ENCODE measurements at places on chromosomes 7 and 10.

- DNase-seq, result no peak
Observed at GRCh38 chr10:111856631-111857030, 326.9 kb downstream of the GPAM start.

DNA sequence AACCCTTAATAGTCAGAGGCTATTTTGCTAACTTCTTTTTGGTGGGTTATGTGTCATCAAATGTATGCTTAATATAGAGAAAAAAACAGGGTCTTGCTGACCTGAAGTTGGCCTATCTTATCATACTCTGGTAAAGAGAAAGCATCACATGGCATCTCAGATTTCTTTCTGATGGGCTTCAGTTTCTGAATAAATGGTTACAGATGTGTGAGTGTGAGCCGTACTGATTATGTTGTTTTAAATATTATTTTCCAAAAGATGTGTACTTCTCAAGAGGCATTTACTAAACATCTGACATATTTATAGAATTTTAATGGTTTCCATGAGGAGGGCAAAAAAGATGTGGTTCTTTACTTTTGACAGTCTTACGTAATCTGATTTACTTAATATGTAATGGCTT is 28.4 kb downstream of the BBS9 start:
- no peak for DNase-seq

DNA sequence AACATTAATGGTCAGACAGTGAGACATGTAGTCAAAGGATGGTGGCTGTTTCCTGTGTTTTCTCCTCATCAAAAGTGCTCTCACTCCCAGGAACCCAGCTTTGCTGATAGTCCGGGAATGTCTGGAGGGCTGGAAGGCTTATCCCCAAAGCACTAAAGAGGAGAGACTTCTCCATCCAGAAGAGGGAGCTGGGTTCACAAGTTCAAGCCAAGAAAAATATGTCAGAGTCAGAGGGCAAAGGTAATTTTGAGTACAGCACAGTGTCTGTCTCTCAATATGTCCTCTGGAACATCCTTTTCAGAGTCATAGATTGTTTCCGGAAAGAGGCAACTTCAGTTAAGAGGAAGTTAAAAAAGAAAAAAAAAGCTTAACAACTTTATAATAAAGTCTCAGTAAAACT is 281.5 kb upstream of the PHYHIPL start:
- no peak for DNase-seq

DNA sequence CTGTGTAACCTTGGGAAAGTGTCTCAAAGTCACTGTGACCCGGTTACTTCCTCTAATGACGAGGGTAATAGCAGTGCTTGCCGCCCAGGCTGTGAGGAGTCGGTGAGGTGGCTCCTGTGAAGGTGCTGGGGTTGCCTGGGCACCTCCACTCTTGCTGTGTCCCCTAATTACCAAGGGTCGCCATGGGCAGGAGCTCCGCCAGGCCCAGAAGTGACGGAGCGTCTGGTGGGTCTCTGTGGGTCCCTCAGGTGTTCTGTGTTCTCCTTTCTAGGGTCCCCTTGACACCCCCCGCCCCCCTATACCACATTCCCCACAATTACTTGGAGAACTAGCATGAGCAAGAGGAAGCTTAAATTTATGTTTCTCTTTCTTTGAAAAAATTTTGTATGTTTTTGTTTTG is 161.5 kb downstream of the WDR37 start:
- DNase-seq, result no peak

DNA sequence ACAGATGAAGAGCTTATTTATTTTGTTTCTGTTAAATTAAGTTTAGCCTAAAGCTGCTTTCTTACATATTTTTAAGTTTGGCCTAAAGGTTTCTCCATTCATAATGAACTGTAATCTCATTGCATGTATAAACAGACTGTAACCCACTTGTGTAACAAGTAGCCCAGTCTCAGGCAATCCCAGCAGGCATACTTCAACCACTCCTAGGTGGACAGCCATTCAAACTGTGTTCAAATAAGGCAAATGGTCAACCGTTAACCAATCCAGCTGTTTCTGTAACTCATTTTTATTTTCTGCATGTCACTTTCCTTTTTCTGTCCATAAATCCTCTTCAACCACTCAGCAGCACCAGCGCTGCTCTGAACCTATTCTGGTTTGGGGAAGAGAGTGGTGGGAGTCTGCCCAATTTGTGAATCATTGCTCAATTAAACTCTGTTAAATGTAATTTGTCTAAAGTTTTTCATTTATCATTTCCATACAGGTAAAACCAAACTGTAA is 35.9 kb downstream of the PHYHIPL start:
- DNase-seq, result no peak

- no peak for DNase-seq
Observed at GRCh38 chr10:60542657-60543056, 153.0 kb upstream of the ANK3 start.

GRCh38 chr7:74561898-74562613 is 95.5 kb upstream of the GTF2I start:
- no peak for DNase-seq

DNA sequence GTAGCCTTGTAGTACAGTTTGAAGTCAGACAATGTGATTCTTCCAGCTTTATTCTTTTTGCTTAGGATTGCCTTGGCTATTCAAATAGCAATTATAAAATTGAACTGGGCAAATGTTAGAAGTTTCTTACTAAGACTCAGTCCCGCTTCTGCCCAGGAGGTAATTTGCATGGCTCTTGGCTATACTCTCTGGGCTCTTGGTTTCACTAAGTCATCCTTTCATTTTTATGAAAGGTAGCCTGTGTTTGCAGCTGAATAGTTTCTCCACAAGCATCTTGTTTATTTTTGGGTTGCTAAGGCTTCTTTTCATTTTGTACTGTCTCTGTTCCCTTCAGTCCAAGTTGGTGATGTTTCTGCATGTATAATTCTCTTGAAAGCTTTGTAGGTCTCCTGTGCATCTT is 340.6 kb downstream of the SH2D4B start:
- DNase-seq, result no peak

GRCh38 chr10:31290386-31290785 is 28.6 kb upstream of the ZEB1 start:
- DNase-seq, result no peak

DNA sequence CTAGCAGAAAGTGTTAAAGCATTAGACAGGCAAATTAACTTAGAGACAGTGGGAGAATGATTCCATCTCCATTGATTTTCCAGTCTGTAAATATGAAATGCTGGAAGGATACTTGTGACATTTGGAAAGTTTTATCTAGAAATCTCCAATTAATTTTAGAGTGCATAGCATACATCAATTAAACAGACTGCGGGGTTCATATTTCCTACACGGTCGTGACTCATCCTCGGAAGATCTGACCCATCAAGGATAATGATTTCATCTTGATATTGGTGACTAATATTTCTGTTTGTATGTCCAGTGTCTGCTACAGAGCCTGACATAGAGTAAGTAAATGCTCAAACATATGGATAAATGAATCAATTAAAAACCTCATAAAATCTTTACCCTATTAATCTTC is 474.9 kb downstream of the KCNMA1 start:
- no peak for DNase-seq

DNA sequence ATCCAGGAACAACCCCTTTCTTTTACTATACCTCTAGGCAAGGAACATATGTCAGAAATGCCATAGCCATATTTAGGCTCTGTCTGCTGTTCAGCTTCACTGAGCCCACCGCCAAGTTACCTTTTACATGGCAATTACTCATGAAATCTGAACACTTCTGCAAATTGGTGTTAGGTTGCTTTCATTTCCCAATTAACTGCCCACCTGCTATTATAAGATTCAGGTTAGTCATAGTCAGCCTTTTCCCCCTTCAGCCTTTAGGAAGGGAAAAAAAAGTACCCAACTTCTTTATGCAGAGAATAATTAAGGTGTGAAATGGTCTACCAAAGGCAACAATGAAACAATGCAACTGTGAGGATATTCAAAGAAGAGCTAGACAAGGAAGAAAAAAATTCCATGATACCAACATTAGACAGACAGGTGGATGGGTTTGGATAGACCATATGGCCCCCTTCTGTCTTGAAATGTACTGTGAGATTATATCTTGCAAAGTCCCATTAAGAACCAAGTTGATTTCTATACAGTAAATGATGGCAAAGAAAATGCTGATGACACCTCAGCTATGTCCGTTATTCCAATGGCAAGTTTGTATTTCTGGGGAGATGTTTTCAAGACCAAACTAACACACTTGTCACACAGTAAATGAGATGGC is 442.1 kb upstream of the NRP1 start:
- DNase-seq, result no peak

DNA sequence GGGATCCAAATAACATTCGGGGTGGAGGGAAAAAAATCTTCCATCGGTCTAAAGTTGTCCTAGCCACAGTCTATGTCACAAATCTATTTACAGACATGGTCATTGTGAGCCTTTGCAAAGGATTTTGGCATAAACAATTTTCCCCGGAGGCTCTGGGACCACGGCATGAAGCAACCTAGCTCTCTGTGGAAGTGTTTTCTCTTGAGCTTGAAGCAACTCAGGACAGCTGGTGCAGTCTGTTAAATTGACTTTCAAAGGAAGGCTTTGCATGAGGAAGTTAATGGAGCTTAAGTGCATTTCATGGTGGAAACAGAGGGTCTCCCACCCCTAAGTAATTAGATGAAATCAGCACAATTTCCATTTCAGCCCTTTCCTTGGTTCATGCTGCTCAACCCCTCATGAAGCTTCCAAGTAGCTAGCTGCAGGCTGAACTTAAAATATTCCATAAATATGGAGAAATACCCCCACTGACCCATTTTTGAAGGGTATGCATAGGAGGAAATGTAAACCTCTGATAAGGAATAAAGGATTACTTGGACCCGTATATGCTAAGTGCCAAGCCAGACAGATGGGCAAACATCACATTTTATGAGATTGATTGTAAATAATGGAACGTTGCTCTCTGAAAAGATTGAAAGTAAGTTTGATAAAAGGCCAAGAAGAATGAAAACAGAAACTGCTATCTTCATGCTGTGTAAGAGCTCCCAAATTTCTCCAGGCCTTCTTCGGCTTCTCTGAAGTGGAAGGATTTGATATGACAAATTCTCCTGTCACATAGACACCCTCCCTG is 39.9 kb downstream of the CCDC3 start:
- no peak for DNase-seq

- no peak for DNase-seq
Observed at GRCh38 chr10:68813559-68813958, 13.8 kb upstream of the STOX1 start.

- DNase-seq, result no peak
Observed at GRCh38 chr10:48818861-48819520, 120.6 kb downstream of the LRRC18 start.

DNA sequence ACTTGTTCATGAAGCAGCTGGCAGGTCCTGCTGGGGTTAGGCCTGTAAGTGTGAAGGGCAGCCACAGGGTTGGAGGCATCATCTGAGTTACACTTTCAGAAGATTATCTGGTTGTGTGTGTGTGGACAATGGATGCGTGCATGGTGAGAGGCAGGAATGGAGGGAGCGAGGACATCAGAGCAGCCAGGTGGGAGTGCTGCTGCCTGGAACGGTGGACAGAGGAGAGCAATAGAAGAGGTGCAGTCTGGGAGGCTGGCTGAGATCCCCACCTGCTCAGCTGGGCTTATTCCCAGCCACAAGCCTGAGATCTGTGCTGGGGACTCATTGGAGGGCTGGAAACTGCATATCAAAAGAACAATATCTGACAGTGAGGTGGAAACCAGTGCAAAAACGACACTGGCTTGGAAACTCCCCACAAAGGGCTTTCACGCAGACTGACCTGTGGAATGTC is 17.9 kb downstream of the ZNF488 start:
- DNase-seq, result peak; percentile 18

GRCh38 chr7:107248551-107249316 is 79.9 kb downstream of the HBP1 start:
- no peak for DNase-seq

- DNase-seq, result no peak
Observed at GRCh38 chr7:2166625-2167280, 66.0 kb downstream of the MAD1L1 start.

GRCh38 chr7:31123321-31123720 is 71.2 kb downstream of the ADCYAP1R1 start:
- no peak for DNase-seq

DNA sequence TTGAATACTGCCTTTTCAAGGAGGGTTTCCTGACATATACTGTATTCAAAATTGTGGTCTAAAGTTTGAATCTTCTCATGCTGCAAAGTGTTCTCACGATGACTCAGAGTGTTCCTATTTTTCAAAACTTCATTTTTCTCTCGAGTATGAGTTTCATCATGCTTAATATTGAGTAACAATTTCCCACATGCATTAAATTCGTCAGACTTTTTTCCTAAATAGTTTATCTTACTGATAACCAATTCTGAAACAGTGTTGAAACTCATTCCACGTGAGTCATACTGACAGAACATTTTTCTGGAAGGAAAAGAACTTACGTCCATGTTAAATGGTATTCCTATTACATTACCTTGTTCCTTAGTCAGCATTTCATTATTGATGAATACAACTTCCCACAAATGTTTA is 44.1 kb downstream of the ZNF33B start:
- DNase-seq, result no peak

DNA sequence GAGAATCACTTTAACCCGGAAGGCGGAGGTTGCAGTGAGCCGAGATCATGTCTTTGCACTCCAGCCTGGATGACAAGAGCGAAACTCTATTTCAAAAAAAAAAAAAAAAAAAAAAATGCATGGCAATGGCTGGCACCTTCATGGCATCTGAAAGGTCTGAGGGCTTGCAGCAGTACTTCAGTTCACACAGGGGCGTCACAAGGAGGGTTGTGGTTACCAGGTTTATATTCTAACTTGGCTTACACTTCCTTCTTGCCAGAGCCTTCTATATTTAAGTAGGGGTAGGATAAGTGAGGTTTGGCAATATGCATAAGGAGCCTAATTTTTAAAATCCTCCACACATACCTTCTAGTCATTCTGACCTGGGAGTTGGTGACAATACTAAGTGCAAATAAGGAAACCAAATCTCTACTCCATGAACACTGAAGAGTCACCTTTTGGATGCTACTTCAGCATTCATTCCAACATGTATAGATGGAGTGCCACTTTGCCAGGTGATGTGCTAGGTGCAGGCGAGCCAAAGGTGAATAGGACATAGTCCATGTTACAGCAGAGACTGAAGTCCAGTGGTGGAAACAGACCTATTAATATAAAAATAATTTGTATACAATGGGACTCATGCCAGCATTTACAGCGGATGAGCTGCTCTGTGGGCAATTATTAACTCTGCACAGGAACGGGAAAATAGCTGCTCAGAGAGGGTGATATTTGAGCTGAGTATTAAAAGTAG is 57.8 kb upstream of the PDCD4 start:
- no peak for DNase-seq

GRCh38 chr10:101993221-101993620 is 62.8 kb downstream of the ARMH3 start:
- no peak for DNase-seq

- DNase-seq, result no peak
Observed at GRCh38 chr7:5872326-5872725, 8.3 kb upstream of the OCM start.

- no peak for DNase-seq
Observed at GRCh38 chr7:29970158-29970557, 19.4 kb downstream of the SCRN1 start.

Measured in sciatic nerve (tissue), 2 donors.